Thymus (tissue), 14 donors: ENCODE measurements at places on chromosomes 3 and 15. TPM values are rescaled to one million over a fixed set of nuclear protein-coding genes. Genes with fewer than 3 reads are reported as not detected.

ALDH1A3 gene
- 7.8 TPM for polyA plus RNA-seq

GDPGP1 gene
- polyA plus RNA-seq: 5.0 TPM

CEP70 gene
- 21.6 TPM for polyA plus RNA-seq

CELF6 gene
- 17.7 TPM for polyA plus RNA-seq

LNP1 gene
- polyA plus RNA-seq: 1.6 TPM

TM4SF18 gene
- polyA plus RNA-seq: 0.66 TPM

ECE2 gene
- not detected for polyA plus RNA-seq

CCDC9B gene
- polyA plus RNA-seq: 3.6 TPM

HYAL1 gene
- 1.8 TPM for polyA plus RNA-seq

NBEAL2 gene
- 83.6 TPM for polyA plus RNA-seq
